ENCODE measurements at places on chromosomes 12 and 14.

DNA sequence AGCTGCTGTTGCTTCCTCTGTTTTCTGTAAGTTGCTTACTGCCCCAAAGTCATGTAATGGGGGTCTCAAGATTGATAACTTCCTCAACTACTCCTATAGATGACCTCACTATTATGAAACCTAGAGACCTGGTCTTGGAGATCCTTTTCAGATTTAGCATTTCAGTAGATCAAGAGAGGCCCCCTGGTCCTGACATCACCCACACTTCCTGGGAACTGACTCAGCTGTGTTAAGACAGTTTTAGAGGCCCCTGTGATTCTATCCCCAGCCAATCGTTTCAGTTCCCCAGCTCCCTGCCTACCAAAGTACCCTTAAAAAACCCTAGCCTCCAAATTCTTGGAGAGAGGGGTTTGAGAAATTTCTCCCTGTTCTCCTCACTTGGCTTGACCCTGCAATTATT lies 9.2 kb upstream of the ARG2 start:
- DNase-seq, result no peak

- DNase-seq, result no peak
Observed at GRCh38 chr14:65095633-65096205, 6.6 kb downstream of the MAX start.

- no peak for DNase-seq
Observed at GRCh38 chr12:56129942-56130495, 2.0 kb downstream of the ESYT1 start.

DNA sequence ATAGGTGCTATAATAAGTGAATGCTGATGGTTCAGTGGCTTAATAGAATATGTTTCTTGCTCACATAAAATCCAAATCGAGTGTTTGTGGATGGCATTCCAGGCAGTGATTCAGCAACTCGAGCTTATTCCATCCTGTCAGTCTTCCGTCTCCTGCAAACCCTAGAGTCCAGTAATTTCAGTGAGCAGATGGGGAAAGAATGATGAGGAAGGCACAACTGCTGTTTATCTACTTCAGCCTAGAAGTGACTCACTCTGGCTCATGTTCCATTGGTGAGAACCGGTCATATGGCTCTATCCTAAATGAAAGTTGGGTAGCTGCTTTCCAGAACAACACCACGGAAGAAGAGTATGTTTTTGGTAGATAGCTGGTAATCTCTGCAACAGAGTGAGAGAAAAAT lies 421.8 kb upstream of the PDE3A start:
- no peak for DNase-seq
